Activated naive CD4-positive, alpha-beta T cell treated with anti-CD3 and anti-CD28 coated beads for 36 hours (primary cell): ENCODE measurements at places on chromosomes 7 and 10. TPM values are rescaled to one million over a fixed set of nuclear protein-coding genes. Genes with fewer than 3 reads are reported as not detected.

DNA sequence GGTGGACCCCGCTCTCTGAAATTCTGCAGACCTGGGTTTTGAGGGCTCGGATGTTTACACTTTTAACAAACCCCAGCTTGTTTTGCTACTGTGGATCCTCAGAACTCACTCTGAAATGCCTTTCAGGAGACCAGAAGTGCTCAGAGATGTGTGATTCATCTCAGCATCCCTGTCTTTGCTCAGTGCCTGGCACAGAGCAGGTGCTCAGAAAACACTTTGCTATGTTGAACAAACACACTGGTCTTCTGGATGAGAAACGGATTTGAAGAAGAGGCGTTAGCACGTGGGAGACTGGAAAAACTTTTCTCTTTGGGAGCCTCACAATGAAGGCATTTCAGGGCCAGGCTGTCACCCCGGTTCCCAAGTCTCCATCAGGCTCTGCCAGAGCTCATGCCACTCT is 53.3 kb downstream of the SH3PXD2A start:
- no peak for DNase-seq
- H3K36me3 ChIP-seq = no peaks in the 10 kb centered on the region
- no peak overlapping the region for H3K4me3 ChIP-seq
- H3K27me3 ChIP-seq = no peaks in the 10 kb centered on the region
- no peak overlapping the region for H3K27ac ChIP-seq

- H3K4me1 ChIP-seq = no peaks in the 10 kb centered on the region
- H3K4me3 ChIP-seq = no peak overlapping the region
- H3K36me3 ChIP-seq = no peaks in the 10 kb centered on the region
- H3K27ac ChIP-seq = no peak overlapping the region
These were observed 108.0 kb upstream of the HABP2 start for GRCh38 chr10:113444766-113445365.

DNA sequence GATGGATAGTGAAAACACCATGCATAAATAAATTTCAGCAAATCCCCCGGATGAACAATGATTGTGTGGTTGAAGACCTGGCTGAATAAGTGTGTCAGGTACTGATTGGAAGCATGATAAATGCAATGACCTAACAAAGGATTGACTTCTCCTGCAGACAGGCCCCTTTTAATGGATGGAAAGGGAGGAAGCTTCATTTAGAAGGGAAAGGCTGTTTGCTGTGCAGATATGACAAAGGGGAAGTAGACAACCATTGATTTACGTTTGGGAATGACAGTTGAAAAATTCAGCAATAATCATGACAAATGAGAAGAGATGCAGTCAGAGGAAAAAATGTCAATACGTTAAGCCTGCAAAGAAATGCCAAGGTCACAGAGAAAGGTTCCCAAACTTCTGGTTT is 503.8 kb downstream of the LRMDA start:
- H3K27me3 ChIP-seq = peaks cover 5% of the 10 kb centered on the region
- no peak for DNase-seq
- H3K27ac ChIP-seq = no peak overlapping the region
- H3K4me3 ChIP-seq = no peak overlapping the region

The CEP41 gene
- 18.2 TPM for total RNA-seq

- no peak overlapping the region for H3K4me3 ChIP-seq
- no peaks in the 10 kb centered on the region for H3K27me3 ChIP-seq
- no peak for DNase-seq
These were observed 177.2 kb downstream of the GPAM start for GRCh38 chr10:112006407-112006806.

The AQP1 gene
- 0.48 TPM for total RNA-seq

GRCh38 chr7:90461219-90461618 is 8.2 kb upstream of the PTTG1IP2 start:
- H3K27ac ChIP-seq = no peak overlapping the region
- no peaks in the 10 kb centered on the region for H3K27me3 ChIP-seq
- peaks cover 11% of the 10 kb centered on the region for H3K4me1 ChIP-seq
- DNase-seq = no peak
- no peak overlapping the region for H3K4me3 ChIP-seq

The RNF133 gene
- total RNA-seq = not detected

The CYP26C1 gene
- total RNA-seq = not detected

The HGF gene
- not detected for total RNA-seq

DNA sequence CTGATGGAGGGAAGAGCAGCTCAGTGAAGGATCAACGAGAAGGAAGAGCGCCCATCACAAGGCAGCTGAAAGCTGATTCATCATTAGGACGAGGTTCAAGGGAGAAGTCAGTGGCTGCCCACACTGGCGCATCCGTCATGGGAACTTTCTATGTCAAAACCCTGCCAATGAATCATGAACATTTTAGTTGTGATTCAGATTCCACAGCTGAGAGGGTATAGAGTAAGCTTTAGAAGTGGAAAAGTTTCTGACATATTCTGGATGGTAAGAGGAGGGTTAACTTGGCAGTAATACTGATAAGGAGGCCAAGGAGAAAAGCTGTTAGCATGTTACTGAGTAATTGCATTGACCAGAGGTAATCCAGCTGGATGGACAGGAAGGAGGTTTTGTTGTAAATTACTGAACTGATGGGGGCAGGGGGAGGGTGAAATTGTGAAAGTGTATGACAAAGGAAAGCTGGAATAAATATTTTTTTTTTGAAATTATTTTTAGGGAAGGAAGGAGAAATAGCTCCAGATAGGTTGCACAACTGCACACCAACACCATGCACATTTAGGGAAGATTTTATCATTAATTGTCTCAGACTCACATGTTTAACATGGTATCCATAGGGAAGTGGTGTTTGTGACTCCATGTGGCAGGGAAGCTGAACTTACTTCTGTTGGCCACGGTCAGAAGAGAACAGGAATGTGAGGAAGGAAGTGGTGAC is 78.3 kb upstream of the NRP1 start:
- no peak overlapping the region for H3K4me3 ChIP-seq
- H3K4me1 ChIP-seq = no peaks in the 10 kb centered on the region
- H3K27me3 ChIP-seq = peaks cover 42% of the 10 kb centered on the region
- DNase-seq = no peak

DNA sequence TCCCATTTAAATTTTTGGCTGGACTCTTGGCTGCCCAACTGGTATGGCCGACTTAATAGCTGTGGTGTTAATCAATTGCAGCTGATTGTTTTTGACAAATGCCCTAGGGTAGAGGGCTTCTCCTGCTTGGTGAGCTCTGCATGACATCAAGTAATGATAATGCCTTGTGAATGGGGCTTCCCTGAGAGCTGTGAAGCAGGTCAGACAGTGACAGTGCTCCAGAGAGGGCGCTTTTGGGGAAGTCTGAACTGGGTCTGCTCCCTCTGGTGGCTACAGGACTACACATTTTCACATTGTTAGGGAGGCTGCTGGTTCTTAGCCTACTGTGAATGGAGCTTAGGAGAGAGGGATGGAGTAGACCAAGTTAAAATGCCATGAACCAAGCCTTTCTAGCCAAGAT is 98.8 kb downstream of the SDK1 start:
- peak; percentile 47 for DNase-seq
- no peak overlapping the region for H3K4me3 ChIP-seq
- H3K36me3 ChIP-seq = peaks cover 1% of the 10 kb centered on the region
- H3K27me3 ChIP-seq = no peaks in the 10 kb centered on the region

GRCh38 chr7:96076350-96076707 is 245.6 kb downstream of the SLC25A13 start:
- H3K4me1 ChIP-seq = peaks cover 2% of the 10 kb centered on the region
- H3K4me3 ChIP-seq = peak overlapping the region; percentile 71
- H3K36me3 ChIP-seq = no peaks in the 10 kb centered on the region
- H3K27me3 ChIP-seq = peaks cover 29% of the 10 kb centered on the region

- H3K27ac ChIP-seq = no peak overlapping the region
- H3K4me3 ChIP-seq = no peak overlapping the region
These were observed 247.1 kb upstream of the GRB10 start for GRCh38 chr7:51029701-51030191.

The SCIN gene
- total RNA-seq = 0.05 TPM

The EXOC4 gene
- total RNA-seq = 62.1 TPM

The ACSM6 gene
- total RNA-seq = not detected

DNA sequence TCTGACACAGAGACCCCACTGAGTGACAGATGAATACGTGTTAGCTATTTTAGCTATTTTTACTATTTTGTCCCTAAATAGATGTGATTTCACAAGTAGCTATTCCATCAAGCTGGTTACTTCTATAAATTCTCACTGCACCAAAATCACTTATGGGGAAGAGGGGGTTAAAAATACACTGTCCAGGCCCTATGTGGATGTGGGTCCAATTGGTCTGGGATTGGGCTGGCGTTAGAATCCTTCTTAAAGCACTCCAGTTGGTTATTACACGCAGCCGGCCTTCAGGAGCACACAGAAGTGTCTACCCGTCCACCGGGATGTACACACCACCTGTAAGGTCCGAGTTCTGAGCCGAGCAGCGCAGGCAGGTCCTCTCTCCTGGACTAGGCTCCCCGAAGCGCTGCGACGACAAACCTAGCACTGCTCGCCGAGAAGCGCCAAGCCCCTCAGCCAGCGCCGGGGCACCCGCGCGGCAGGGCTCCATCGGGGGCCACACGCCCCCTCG is 222.3 kb upstream of the MKLN1 start:
- peak overlapping the region; percentile 54 for H3K27ac ChIP-seq
- peaks cover 60% of the 10 kb centered on the region for H3K4me1 ChIP-seq
- peak overlapping the region; percentile 74 for H3K4me3 ChIP-seq
- H3K36me3 ChIP-seq = peaks cover 7% of the 10 kb centered on the region

DNA sequence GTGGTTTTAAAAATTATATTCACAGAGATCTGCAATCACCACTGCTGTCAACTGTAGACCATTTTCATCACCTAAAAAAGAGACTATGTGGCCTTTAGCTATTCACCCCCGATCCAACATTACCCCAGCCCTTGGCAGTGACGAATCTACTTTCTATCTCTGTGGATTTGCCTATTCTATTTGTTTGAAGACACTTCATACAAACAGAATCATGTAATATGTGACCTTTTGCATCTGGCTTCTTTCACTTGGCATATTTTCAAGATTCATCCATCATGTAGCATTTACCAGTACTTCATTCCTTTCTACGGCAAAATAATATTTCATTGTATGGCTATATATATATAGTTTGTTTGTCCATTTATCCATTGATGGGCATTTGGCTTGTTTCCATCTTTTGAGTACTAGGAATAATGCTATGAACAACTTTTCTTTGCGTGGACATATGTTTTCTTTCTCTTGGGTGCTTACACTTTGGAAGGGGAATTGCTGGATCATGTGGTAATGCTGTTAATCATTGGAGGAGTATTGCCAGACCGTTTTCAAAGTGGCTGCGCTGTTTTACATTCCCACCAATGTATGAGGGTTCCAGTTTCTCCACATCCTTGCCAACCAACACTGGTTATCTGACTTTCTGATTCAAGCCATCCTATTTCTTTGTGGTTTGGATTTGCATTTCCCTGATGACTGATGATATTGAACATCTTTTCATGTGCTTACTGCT is 22.3 kb downstream of the ADAMTS14 start:
- no peaks in the 10 kb centered on the region for H3K27me3 ChIP-seq
- DNase-seq = no peak
- no peak overlapping the region for H3K4me3 ChIP-seq
- no peaks in the 10 kb centered on the region for H3K4me1 ChIP-seq

- no peak for DNase-seq
- H3K36me3 ChIP-seq = no peaks in the 10 kb centered on the region
- H3K4me3 ChIP-seq = no peak overlapping the region
- H3K27me3 ChIP-seq = peaks cover 2% of the 10 kb centered on the region
- H3K27ac ChIP-seq = no peak overlapping the region
These were observed 324.5 kb downstream of the PHF14 start for GRCh38 chr7:11298220-11298619.

DNA sequence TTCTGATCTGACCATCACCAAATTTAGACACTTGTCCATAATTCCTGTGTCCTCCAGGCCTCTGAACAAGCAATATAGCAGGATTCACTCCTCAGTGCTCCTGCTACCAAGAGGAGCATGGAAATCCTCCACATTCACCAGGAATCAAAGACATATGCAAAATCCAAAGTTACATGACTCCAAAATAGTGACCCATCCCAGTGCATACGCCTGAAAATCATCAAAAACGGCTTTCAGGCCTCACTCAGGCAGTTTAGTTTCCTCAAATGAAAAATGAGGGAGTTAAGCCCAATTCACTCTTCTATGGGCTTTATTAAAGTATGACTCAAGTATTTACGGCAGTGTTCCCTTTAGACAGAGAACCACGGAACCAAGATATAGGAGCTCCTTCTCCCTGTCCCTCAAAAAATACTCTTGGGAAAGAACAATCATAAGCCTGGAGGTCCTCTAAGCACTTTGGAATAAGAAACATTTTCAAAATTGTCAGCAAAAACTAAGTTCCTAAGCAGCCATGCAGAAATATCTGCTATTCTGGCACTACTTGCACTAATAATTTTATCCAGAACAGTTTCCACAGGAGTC is 240.7 kb downstream of the PARD3 start:
- no peak overlapping the region for H3K27ac ChIP-seq
- DNase-seq = no peak
- H3K4me3 ChIP-seq = no peak overlapping the region
- H3K4me1 ChIP-seq = no peaks in the 10 kb centered on the region
- no peaks in the 10 kb centered on the region for H3K36me3 ChIP-seq
- no peaks in the 10 kb centered on the region for H3K27me3 ChIP-seq

- no peaks in the 10 kb centered on the region for H3K27me3 ChIP-seq
- no peak overlapping the region for H3K4me3 ChIP-seq
- H3K27ac ChIP-seq = no peak overlapping the region
- no peak for DNase-seq
- peaks cover 44% of the 10 kb centered on the region for H3K4me1 ChIP-seq
These were observed 12.0 kb downstream of the MTG1 start for GRCh38 chr10:133405844-133406527.

GRCh38 chr7:92052684-92053083 is 81.6 kb downstream of the CYP51A1 start:
- DNase-seq = no peak
- peaks cover 6% of the 10 kb centered on the region for H3K4me1 ChIP-seq
- H3K27ac ChIP-seq = no peak overlapping the region
- H3K4me3 ChIP-seq = no peak overlapping the region

GRCh38 chr7:114931656-114932011 is 9.7 kb downstream of the MDFIC start:
- H3K27me3 ChIP-seq = no peaks in the 10 kb centered on the region
- H3K4me1 ChIP-seq = peaks cover 59% of the 10 kb centered on the region
- H3K27ac ChIP-seq = no peak overlapping the region
- peak; percentile 56 for DNase-seq
- H3K4me3 ChIP-seq = peak overlapping the region; percentile 63
- H3K36me3 ChIP-seq = peaks cover 4% of the 10 kb centered on the region

The AGAP5 gene
- 9.0 TPM for total RNA-seq

The CFTR gene
- total RNA-seq = not detected

- no peaks in the 10 kb centered on the region for H3K36me3 ChIP-seq
- DNase-seq = no peak
- no peaks in the 10 kb centered on the region for H3K27me3 ChIP-seq
- peaks cover 4% of the 10 kb centered on the region for H3K4me1 ChIP-seq
These were observed 5.2 kb upstream of the BRI3 start for GRCh38 chr7:98276241-98276761.

The PARD3 gene
- total RNA-seq = 4.0 TPM

DNA sequence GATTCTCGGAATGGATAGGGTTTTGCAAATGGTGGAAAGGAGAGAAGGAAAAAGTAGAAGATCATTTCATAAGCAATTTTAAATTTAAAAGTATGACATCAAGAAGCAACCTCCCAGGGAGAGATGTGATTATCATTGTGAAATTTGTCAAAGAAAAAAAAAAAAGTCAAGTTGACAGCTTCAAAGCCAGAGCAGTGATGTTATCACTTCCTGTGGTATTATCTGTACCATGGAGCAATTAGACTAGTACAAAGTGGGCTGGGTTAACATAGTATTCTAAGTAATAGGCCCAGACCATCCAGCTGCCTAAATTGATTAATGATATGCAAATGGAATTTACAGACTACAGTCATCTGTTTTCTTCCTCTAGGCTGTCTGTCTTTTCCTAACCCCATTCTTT is 84.0 kb upstream of the NPY start:
- H3K27ac ChIP-seq = no peak overlapping the region
- DNase-seq = no peak
- H3K36me3 ChIP-seq = no peaks in the 10 kb centered on the region
- H3K4me1 ChIP-seq = peaks cover 21% of the 10 kb centered on the region
- no peak overlapping the region for H3K4me3 ChIP-seq
- no peaks in the 10 kb centered on the region for H3K27me3 ChIP-seq
